ENCODE measurements at places on chromosomes 6 and 20. TPM values are rescaled to one million over a fixed set of nuclear protein-coding genes. Genes with fewer than 3 reads are reported as not detected.

HMGCLL1 gene
- total RNA-seq = 0.57 TPM

JPH2 gene
- 35.2 TPM for total RNA-seq

CSTF1 gene
- 36.6 TPM for total RNA-seq

LY6G6D gene
- not detected for total RNA-seq

LATS1 gene
- total RNA-seq = 46.2 TPM

NKX2-4 gene
- total RNA-seq = not detected

PGM3 gene
- total RNA-seq = 25.3 TPM

FOXF2 gene
- total RNA-seq = 3.4 TPM

DNMT3B gene
- 3.4 TPM for total RNA-seq

TDP2 gene
- 54.4 TPM for total RNA-seq

BPIFB4 gene
- total RNA-seq = not detected

LIN28B gene
- total RNA-seq = not detected

RBPJL gene
- total RNA-seq = not detected

PROKR2 gene
- total RNA-seq = not detected

CDH4 gene
- total RNA-seq = 0.26 TPM

CYP21A2 gene
- 3.8 TPM for total RNA-seq

All from ureter (tissue), 1 donor.